ENCODE measurements at places on chromosomes 6 and 20. TPM values are rescaled to one million over a fixed set of nuclear protein-coding genes. Genes with fewer than 3 reads are reported as not detected.

KHDC1 gene
- 8.5 TPM for total RNA-seq

PLN gene
- not detected for total RNA-seq

OPRL1 gene
- total RNA-seq = 1.2 TPM

MAFB gene
- 0.28 TPM for total RNA-seq

FNDC1 gene
- not detected for total RNA-seq
